Activated naive CD4-positive, alpha-beta T cell treated with anti-CD3 and anti-CD28 coated beads, Interleukin-2, amount 10 ng/mL, durations not matched to agents 7 days and 5 days (primary cell): ENCODE measurements at places on chromosomes 6 and 20.

DNA sequence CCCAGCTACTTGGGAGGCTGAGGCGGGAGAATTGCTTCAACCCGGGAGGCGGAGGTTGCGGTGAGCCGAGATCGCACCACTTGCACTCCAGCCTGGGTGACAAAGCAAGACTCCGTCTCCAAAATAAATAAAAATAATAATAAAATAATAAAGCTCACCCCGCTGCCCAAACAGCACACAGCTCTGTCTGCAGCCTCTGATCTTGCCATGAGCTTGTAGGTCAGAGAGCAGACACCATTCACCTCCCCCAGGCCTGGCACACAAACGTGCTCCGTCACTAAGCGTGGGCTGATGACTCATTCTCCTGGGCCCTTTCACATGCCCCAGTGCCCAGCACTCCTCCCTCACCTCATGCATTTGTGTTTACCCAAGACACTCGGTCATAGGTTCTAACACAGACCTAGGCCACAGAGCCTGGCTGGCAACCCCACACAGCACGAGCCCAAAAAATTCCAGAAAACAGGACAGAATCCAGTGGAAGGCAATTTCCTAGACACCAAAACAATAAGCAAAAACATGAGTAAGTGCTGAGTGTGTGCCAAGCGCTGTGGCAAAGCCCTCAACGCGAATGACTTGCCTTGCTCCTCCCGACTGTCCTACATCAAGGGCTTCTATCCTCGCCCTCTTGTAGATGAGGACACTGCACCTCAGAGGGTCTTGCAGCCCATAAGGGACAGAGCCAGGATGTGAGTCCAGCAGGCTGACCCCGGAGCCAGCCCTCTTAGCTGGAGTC, 18.0 kb downstream of the ATP9A start:
- no peak for DNase-seq

GRCh38 chr6:100212131-100212530, 218.1 kb upstream of the MCHR2 start:
- no peak for DNase-seq

DNA sequence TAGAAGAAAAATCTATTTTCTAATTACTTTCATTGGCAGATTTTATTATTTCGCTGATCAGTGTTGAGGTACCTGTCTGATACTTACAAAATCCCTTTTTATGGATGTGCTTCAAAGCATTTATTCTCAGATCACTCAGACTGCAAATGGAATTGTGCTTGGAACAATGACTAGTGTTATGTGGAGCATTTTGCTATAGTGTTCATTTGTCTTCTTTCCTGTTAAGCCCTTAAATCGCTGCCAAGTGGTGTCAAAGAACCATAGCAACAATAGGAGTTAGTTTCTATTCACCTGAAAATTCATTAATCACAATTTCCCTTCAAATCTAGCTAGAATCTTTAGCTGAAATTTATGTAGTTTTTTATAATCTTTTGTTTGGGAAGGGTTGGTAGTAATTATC, 29.8 kb downstream of the SMPDL3A start:
- no peak for DNase-seq

GRCh38 chr6:159470397-159470796, 222.6 kb downstream of the SOD2 start:
- no peak for DNase-seq

DNA sequence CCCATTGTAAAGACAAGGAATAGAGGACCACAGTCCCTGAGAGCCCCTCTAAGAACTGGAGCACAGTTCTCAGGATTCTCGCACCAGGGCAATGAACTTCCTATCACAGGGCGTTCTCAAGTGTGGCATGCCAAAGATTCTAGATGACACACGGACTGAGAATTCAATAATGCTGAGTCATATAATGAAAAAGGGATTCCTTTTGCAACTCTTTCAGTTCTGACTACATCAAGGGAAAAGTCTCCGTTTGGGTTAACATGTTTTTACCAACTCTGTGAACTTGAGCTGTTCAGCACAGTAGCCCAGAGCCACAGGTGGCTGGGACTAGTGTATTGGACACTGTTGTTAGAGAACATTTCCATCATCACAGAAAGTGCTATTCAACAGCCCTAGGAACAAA, 3.4 kb downstream of the MED20 start:
- no peak for DNase-seq
